Bronchial epithelial cell (primary cell): ENCODE measurements at places on chromosomes 4 and X. TPM values are rescaled to one million over a fixed set of nuclear protein-coding genes. Genes with fewer than 3 reads are reported as not detected.

The GAGE12E gene
- total RNA-seq, result not detected in 2 replicates

The PDCL2 gene
- not detected in 2 replicates for total RNA-seq

The TMEM185A gene
- total RNA-seq, result 20.3 and 27.0 TPM in 2 replicates

The CXXC4 gene
- total RNA-seq, result under 0.01 TPM in 1 of 2 replicates, not detected in the other

The MAGEA3 gene
- not detected in 2 replicates for total RNA-seq

The GLOD5 gene
- not detected in 2 replicates for total RNA-seq

The RAB33B gene
- 9.2 and 10.0 TPM in 2 replicates for total RNA-seq

The CLDN22 gene
- not detected in 2 replicates for total RNA-seq

The GPR173 gene
- total RNA-seq, result under 0.01 TPM in 1 of 2 replicates, not detected in the other

The DMRTC1B gene
- total RNA-seq, result not detected in 2 replicates

The PPP1R2C gene
- not detected in 2 replicates for total RNA-seq

The GABRG1 gene
- total RNA-seq, result not detected in 2 replicates

The TKTL2 gene
- under 0.01 TPM in 1 of 2 replicates, not detected in the other for total RNA-seq

The GABRQ gene
- under 0.01 and 0.13 TPM in 2 replicates for total RNA-seq

The SPARCL1 gene
- not detected in 2 replicates for total RNA-seq

The MAGEC1 gene
- total RNA-seq, result not detected in 2 replicates

The MAPK10 gene
- total RNA-seq, result 3.4 and 5.4 TPM in 2 replicates

The NDP gene
- total RNA-seq, result not detected in 2 replicates
